ENCODE measurements at places on chromosomes 2 and 18. TPM values are rescaled to one million over a fixed set of nuclear protein-coding genes. Genes with fewer than 3 reads are reported as not detected.

Gene ASB18
- not detected for total RNA-seq

Gene STAM2
- total RNA-seq = 26.6 TPM

Gene NR4A2
- 0.43 TPM for total RNA-seq

Gene RBFA
- 34.7 TPM for total RNA-seq

Gene C2orf81
- 0.72 TPM for total RNA-seq

Gene PIEZO2
- 0.48 TPM for total RNA-seq

Gene SERPINE2
- 118 TPM for total RNA-seq

Gene MTIF2
- 43.6 TPM for total RNA-seq

Gene MEP1B
- not detected for total RNA-seq

Gene RAD51AP2
- total RNA-seq = 0.24 TPM

Gene CPLX4
- 0.24 TPM for total RNA-seq

Gene AUP1
- total RNA-seq = 193 TPM

Gene NEURL3
- 6.3 TPM for total RNA-seq

Gene RALBP1
- 79.3 TPM for total RNA-seq

Gene CD8B2
- not detected for total RNA-seq

Gene ACKR3
- 14.7 TPM for total RNA-seq

Gene MEIS1
- 26.4 TPM for total RNA-seq

Gene IL18R1
- 5.1 TPM for total RNA-seq

Gene CNDP1
- not detected for total RNA-seq

Gene OR6B2
- not detected for total RNA-seq

Gene ANKRD29
- total RNA-seq = 14.1 TPM

Gene MALT1
- 68.0 TPM for total RNA-seq

Gene TTC32
- 8.3 TPM for total RNA-seq

Gene FIGLA
- not detected for total RNA-seq

Gene KCNJ13
- not detected for total RNA-seq

Gene MOGAT1
- not detected for total RNA-seq

Gene SCYGR4
- total RNA-seq = not detected

Gene CCDC74A
- 6.0 TPM for total RNA-seq

Gene SLC35F6
- 34.5 TPM for total RNA-seq

Gene TMEFF2
- under 0.01 TPM for total RNA-seq

Gene TTC31
- 8.0 TPM for total RNA-seq

Gene COL6A3
- 0.72 TPM for total RNA-seq

Gene CHRNG
- total RNA-seq = not detected

Gene CCDC141
- not detected for total RNA-seq

Gene ASIC4
- not detected for total RNA-seq

Gene ATP6V1B1
- total RNA-seq = not detected

Gene MC2R
- total RNA-seq = not detected

Gene BMP10
- total RNA-seq = not detected

Gene PELI1
- total RNA-seq = 50.1 TPM

Gene MYO7B
- not detected for total RNA-seq

Gene ZNF396
- total RNA-seq = 0.72 TPM

Gene MTLN
- total RNA-seq = 85.9 TPM

Gene MERTK
- 2.2 TPM for total RNA-seq
